ENCODE measurements at places on chromosomes 1 and 21. TPM values are rescaled to one million over a fixed set of nuclear protein-coding genes. Genes with fewer than 3 reads are reported as not detected.

Gene FCRL4
- not detected for total RNA-seq

Gene PDZK1IP1
- total RNA-seq = not detected

DNA sequence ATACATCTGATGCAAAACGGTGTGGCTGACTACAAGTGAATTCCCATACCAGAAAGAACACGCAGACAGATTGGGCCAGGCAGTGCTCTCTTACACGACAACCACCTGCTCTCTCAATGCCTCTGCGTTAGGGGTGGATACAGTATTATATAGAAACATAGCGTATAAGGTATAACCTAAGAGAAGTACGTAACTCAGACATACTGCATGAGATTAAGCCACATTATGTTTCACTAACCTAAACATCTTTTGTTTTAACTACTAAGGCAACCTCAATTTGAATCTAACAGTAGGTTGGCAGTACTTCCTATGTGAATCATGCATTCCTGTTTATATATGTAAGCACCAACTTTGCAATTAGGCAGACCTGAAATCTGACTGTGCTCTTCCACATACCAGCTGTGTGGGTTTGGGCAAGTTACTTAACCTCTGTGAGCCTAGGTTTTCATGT, 58.1 kb upstream of the COA6 start:
- DNase-seq = peak; percentile 79

- DNase-seq = no peak
Observed at GRCh38 chr1:160257411-160258015, 4.8 kb downstream of the DCAF8 start.

DNA sequence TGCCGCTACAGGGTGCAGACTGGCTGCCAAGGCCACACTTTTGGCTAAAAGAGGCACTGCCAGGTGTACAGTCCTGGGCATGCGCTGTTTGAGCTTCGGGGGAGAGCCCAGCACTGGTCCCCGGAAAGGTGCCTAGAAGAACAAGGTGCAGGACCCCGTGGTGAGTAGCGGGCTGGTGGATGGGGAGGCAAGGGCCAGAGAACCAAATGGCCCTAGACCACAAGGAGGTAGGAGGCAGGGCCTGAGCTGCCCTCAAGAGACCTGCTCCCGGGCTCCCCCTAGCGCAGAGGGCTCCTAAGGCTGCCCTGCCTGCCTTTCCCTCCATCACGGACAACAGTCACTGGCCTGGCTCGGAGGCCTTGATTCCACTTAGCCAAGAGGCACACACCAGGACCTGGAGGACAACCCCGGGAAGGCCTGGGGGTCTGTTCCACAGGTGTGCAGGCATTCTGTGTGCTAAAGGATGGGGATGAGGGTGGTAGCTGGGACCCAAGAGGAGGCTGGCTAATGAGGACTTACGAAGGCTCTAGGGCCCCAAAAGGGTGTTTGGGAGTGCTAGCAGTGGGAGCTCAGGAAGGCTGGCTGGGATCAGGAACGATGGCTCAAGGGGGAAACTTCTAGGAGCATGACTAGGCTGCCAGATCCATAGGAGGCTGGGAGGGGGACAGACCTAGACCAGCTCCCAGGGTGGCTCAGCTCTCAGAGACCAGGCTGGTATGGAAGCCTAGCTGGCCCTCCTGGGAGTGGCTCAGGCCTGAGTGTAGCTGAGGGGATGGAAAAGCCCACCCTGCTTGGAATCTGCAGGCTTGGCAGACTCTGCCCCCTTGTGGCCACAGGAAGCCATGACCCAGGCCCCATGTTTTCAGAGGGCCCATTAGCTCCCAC, 742 bp downstream of the ARTN start:
- peak; percentile 78 for DNase-seq

- no peak for DNase-seq
Observed at GRCh38 chr1:167367705-167368104, 147.0 kb downstream of the POU2F1 start.

DNA sequence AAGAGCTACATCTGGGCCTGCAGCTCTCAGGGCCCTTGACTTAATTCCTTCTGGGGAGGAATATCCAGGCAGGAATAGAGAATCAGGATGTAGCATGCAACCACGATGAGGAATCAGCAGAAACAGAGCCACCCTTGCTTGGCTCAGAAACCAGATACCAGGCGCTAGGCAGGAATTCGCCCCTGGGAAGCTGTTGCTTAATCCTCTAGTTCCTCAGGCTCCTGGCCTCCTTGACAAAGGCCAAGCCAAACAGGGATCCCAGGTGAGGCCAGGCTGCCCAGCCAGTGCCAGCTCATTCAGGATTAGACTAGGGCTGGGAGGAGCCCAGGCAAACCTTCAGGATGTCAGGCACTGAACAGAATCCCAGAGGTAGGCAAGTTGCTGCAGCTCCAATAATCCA, 48.2 kb upstream of the IRF2BP2 start:
- DNase-seq = peak; percentile 82

Gene PRAMEF11
- not detected for total RNA-seq

GRCh38 chr1:61083013-61083806, 849 bp downstream of the NFIA start:
- peak; percentile 77 for DNase-seq

- DNase-seq = peak; percentile 90
Observed at GRCh38 chr1:201719812-201720521, 109.0 kb upstream of the IPO9 start.

DNA sequence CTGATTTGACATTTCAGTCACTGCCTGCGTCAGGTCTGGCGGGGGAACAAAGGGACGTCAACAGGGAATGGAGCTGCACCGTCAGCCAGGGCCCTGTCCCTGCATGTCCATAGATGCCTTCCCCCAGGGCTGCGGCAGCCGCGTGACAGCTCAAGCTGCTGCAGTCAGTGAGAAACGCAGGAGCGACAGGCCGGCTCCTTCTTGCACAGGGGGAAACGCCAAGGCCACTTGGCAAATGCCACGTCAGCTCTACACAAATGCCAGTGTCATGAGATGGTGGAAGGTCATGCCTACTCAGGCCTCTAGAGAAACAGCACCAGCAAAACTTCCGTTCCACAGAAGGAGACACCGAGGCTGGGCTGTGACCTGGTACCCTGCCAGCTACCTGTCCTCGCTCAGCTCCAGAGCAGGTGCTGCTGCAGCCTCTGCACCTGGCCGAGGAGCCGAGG, 37.7 kb downstream of the SYF2 start:
- no peak for DNase-seq

Gene ZFYVE9
- 28.1 TPM for total RNA-seq

GRCh38 chr1:25199819-25200620, 32.3 kb downstream of the SYF2 start:
- DNase-seq = no peak

- peak; percentile 81 for DNase-seq
Observed at GRCh38 chr1:234862944-234863515, 253.1 kb upstream of the IRF2BP2 start.

Gene CLDN19
- not detected for total RNA-seq

GRCh38 chr1:176858433-176858916, 306.0 kb downstream of the ASTN1 start:
- peak; percentile 30 for DNase-seq

Gene CFHR2
- total RNA-seq = not detected

Gene SKI
- 26.8 TPM for total RNA-seq

DNA sequence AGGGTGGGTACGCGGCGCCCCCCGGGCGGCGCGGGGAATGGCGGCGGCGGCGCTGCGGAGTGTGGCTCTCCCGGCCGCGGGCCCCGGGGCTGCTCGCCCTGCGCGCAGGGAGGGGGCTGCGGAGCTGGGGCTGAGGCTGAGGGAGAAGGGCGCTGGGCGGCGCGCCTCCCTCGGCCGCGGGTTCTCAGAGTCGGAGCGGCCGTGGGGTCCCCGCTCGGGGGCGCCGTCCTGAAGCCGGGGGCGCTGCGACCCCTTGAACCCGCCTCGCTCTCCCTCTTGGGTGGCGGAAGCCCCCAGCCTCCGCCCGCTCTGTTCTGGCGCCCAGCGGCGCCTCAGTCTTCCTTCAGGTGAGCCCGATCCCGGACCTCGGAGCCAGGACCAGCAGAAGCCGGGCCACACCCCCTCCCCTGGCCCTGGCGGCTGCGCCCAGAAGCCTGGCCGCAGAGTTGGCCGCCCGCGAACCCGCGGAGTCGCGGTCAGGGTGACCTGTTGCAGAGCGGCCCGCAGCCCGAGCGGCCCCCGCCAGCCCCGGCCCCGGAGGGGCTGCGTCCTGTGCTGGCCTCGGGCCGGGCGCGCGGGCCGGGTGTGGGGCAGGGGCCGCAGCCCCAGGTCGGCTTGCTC, 532 bp downstream of the RALGPS2 start:
- peak; percentile 69 for DNase-seq

Gene S100PBP
- 35.0 TPM for total RNA-seq

DNA sequence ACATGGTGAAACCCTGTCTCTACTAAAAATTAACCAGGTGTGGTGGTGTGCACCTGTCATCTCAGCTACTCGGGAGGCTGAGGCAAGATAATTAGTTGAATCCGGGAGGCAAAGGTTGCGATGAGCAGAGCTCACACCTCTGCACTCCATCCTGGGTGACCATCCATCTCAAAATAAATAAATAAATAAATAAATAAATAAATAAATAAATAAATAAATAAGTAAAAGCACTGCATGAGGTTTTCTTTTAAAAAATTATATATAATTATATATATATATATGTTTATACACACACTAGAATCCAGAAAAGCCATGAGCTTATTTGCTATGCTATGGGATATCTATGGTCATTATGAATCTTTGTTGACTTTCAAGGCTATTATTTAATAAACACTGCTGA, 2.4 kb downstream of the AMPD1 start:
- no peak for DNase-seq

GRCh38 chr1:37393173-37394120, 80.9 kb upstream of the ZC3H12A start:
- DNase-seq = no peak

GRCh38 chr1:30422251-30422650, 301.1 kb downstream of the MATN1 start:
- DNase-seq = no peak

Gene SOX13
- total RNA-seq = 5.8 TPM

Gene MYOG
- total RNA-seq = not detected

DNA sequence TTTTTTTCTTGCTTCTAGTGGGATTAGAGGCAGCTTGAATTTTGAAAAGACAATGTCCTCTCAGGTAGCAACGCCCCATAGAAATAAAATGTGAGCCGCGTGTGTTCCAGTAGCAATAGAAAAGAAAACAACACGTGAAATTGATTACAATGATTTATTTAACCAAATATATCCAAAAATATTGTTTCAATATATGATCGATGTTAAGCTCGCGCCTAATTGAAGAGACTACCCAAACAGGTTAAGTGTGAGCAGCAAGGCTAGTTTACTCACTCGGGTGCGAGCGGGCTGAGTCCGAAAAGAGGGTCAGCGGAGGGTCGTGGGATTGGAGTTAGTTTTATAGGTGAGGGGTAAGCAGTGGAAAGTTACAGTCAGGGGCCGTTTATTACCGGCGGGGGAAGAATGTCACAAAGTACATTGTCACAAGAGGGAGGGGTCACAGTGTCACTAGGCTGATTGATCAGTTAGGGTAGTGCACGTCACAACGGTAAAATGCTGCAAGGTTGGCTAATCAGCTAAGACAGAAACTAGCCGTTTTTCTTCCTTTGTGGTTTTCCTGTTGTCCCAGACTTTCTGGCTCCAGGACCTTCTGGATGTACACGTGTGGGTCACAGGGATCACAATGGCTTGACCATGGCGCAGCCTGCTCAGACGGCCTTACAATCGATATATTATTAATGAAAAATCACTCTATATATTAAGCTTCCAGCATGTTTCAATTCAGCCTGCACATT, 697 bp upstream of the ZNF670 start:
- no peak for DNase-seq

DNA sequence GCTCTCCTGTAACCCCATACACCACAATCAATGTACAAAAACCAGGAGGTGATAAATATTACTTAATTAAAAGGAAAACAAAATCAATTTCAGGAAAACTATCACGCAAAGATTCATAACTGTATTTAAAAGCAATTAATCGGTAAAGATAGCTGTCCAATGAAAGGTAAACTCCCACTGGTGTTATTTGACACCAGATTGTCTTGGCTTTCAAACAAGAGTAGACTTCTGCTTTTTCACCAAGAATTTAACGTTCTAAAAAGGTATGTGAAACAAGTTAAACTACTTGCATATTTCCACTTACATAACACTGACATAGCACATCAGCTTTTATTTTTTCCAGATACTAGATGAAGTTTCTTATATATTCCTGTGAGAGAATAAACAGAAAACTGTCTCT, 3.5 kb downstream of the PLPP3 start:
- DNase-seq = peak; percentile 10

DNA sequence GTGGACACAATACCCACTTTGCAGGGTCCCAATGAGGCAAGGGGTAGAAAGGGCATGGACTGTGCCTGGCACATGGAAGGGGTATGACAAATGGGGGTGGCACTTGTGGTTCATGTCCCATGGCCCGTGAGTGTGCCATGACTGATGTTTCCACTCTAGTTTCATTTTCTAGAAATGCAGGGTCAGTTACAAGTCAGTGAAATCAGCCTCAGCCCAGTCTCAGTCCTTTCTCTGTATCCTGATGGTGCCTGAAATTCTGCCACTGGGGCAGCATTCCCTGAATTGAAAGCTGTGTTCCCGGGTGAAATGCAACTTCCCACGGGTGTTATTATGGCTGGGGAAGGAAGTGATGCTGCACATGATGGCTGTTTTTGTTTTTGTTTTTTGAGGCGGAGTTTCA, 110.8 kb upstream of the ZBTB40 start:
- DNase-seq = peak; percentile 24

GRCh38 chr1:45359882-45360513, 19.8 kb upstream of the MUTYH start:
- DNase-seq = peak; percentile 88

DNA sequence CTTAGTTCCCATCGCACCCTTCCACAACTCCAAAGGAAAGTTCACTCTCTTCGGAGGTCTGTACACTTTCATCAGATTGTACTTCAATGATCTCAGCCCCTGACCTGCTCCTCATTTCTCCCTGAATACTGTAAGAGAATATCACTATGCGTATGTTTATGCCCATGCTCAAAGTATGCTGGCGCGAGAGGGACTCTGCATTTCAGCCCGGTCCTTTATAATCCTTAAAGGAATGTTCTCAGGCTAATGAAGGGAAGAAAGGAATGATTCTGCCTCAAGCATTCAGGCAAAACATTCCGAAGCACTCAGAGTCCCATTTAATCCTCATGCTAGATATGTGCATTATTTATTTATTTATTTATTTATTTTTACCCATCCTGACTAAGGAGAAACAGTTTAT, 76.8 kb downstream of the PLD5 start:
- DNase-seq = no peak

- DNase-seq = peak; percentile 87
Observed at GRCh38 chr1:112904071-112904830, 51.7 kb downstream of the SLC16A1 start.

GRCh38 chr1:92473781-92474495, 12.8 kb downstream of the GFI1 start:
- DNase-seq = no peak

Gene IGSF9
- total RNA-seq = not detected

- peak; percentile 73 for DNase-seq
Observed at GRCh38 chr1:150544204-150544603, 5.0 kb upstream of the ADAMTSL4 start.

DNA sequence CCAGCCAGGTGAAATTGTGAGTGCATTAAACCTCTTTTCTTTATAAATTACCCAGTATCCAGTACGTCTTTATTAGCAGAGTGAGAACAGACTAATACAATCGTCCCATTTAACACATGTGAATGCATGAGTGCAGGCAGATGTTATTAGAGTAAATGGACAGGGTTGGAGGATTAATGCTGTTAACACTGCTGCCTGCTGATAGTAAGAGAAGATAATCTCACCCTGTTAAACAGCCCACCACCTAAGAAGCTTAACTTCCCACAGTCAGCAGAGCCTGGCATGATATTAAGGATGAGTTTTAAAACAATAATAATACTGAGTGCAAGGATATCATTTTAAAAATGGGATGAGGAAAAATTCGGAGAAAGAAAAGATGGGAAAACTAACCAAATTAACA, 181.4 kb upstream of the LHX8 start:
- no peak for DNase-seq

Gene RORC
- not detected for total RNA-seq
